ENCODE measurements at places on chromosomes 12 and 14.
A peak's percentile ranks its signal among the peaks of the same experiment; 100 is the strongest.

DNA sequence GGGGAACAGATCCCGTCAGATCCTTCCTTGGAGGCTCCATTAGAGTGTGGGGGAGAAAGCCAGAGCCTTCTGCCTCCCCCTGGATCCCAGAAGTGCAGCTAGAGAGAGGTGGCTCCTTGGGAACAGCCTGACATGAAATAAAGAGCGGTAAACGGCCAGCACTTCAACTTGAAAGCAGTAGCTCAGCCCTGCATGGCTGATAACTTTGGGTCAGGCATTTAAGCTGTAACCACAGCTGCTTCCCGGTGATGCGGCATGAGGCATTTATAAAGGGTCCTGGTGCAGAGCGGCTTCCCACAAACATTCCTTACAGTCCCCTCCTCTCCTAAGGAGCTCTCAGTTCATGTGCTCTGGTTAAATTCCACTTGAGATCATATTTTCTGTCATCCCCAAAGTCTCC lies 960.3 kb downstream of the VRK1 start:
- DNase-seq = no peak

- peak; percentile 74 for DNase-seq
Measured at GRCh38 chr14:54348001-54348611, 48.7 kb upstream of the CDKN3 start.

- peak; percentile 7 for DNase-seq
Measured at GRCh38 chr12:16218934-16219751, 58.3 kb downstream of the SLC15A5 start.

- no peak for DNase-seq
Measured at GRCh38 chr12:110861729-110862128, 14.9 kb downstream of the CCDC63 start.

- no peak for DNase-seq
Measured at GRCh38 chr12:68247785-68248184, 5.6 kb downstream of the IL22 start.

DNA sequence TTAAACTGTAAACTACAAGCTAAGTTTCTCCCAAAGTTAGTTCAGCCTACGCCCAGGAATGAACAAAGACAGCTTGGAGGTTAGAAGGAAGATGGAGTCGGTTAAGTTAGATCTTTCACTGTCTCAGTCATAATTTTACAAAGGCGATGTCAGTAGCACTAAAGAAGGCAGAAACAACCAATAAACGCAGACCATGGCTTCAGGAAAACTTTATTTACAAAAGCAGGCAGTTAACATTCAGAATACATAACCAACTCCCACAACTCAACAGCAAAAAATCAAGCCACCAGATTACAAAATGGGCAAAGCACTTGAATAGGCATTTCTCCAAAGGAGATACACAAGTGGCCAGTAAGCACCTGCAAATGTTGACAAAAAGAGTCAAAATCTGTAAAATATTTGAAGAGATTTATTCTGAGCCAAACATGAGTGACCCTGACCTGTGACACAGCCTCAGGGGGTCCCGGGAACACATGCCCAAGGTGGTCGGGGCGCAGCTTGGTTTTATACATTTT lies 8.8 kb upstream of the ULK1 start:
- no peak for DNase-seq

GRCh38 chr12:54394281-54394719 lies 9.8 kb upstream of the ZNF385A start:
- DNase-seq = peak; percentile 73

DNA sequence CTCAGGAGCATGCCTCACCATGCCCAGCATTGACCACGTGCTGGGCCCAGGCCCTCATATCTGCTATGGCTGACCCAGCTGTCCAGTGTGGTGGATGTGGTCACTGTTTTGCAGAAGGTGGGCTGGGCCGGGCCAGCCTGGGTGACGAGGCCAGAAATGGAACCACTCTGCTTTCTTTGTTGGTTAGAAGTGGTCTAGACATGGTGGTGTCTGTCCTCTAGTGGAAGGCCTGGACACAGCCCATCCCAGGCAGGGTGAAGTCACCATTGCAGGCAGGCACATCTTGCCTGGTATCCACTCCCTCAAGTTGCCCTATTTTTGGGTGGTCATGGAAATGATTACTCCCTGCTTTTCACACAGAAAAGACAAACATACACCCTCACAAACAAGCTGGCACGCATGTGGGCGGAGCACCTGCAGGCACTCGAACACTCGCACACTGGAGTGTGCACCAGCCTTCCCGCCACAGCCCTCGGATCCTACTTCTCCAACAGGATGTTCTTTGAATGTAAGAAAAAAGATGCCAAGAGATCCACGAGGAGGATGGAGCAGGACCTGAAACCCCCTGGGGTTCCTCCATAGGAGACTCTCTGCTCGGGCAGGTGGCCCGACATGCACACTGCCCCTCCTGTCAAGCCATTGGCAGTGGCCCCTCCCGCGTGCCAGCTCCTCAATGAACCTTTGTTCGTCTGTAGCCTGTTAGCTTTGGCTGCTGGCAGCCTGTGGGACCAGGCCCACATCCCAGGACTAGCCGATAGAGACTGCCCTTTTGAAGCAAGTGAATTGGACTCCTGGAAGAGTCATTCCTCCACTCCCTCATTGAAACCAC lies 38.4 kb downstream of the MLXIP start:
- no peak for DNase-seq

DNA sequence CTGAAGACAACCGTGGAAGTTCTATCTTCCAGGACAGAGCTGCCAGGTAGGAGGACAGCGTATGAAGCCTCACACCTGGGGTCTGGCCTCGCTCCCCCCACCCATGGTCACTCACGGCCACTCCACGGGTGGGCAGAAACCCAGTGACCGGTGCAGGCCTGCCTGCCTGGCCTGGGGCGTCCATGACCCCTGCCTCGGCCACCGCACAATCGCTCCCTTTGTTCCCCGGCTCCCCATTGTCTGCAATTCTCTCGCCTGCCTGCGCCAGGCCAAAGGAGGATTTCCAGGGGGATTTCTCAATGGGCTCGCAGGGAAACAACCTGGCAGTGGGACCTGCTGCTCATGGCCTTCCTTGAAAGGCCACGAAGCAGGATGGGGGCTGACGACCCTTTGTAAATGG lies 22.6 kb downstream of the CCDC85C start:
- DNase-seq = no peak

DNA sequence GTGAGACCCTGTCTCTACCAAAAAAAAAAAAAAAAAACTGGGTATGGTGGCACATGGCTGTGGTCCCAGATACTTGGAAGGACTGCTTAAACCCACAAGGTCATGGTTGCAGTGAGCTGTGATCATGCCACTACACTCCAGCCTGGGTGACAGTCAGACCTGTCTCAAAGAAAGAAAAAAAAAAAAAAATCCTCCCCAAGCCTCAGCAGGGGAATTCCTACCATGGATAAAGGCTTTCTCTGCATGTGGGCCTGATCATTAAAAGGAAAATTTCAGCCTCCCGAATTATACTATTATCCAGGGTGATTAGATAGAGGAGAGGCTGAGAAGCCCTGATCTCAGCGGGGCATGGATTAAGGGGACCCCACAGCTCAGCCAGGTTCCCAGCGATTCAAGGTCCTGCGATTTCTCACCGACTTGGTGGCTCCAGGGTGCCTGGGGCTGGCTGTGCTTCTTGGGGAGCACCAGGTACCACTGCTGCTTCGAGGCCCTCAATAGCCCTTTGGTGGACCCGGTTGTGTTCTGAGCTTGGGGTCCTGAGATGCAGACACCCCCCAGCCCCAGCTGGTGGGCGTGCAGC lies 5.6 kb downstream of the SH2B3 start:
- no peak for DNase-seq

DNA sequence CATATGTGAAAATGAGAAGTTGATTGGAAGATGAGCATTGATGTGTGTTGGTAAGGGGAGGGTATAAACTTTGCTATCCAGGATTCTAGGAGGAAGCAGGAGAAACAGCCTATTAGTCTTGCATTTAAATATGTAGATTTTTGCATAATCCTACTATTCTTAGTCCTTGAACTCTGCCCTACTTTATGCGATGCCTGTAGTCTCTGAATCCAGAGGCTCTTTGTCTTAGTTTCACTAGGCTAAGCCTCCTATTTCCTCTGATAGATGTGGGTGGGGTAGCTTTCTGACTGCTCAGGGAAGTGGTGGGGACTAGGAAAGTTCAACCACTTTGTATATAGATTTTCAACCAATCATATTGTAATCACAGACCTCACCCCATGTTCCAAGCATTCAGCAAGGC lies 49.5 kb upstream of the KCNC2 start:
- DNase-seq = no peak

All from KBM-7 (cell line).